Left hindlimb (tissue), 1 donor: ENCODE measurements at places on chromosomes 4 and X.

GRCh38 chrX:44152852-44153251 lies 179.7 kb upstream of the NDP start:
- no peak for DNase-seq

DNA sequence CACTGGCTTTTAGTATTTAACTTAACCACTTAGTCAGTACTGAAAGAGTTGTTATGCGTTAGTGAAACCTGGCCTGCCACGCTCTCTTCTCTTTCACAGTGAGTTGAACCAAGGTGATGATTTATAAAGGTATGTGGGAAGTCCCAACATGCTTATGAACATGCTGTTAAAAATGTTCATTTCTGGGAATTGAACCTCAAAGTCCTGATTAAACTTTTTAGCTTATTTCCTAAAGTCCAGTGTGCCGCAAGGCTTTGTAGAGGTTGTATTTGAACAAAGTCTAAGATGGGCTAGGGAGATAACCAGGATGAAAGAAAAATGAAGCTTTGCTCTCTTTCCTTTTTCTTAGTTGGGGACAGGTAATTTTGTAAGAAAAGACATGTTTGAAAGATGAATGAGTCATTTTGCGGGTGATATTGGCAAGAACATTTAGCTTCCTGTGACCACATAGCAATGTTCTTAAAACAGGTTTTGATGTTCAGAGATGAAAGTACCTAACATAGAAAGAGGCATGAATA lies 270.3 kb downstream of the DTHD1 start:
- DNase-seq = no peak

GRCh38 chr4:173543266-173543665 lies 13.2 kb upstream of the HAND2 start:
- no peak for DNase-seq

- DNase-seq = peak; percentile 11
Observed at GRCh38 chrX:152895724-152896420, 2.0 kb upstream of the ZNF185 start.

- no peak for DNase-seq
Observed at GRCh38 chr4:128868758-128869157, 59.3 kb downstream of the JADE1 start.

- DNase-seq = no peak
Observed at GRCh38 chrX:10901290-10901633, 209.9 kb upstream of the HCCS start.

DNA sequence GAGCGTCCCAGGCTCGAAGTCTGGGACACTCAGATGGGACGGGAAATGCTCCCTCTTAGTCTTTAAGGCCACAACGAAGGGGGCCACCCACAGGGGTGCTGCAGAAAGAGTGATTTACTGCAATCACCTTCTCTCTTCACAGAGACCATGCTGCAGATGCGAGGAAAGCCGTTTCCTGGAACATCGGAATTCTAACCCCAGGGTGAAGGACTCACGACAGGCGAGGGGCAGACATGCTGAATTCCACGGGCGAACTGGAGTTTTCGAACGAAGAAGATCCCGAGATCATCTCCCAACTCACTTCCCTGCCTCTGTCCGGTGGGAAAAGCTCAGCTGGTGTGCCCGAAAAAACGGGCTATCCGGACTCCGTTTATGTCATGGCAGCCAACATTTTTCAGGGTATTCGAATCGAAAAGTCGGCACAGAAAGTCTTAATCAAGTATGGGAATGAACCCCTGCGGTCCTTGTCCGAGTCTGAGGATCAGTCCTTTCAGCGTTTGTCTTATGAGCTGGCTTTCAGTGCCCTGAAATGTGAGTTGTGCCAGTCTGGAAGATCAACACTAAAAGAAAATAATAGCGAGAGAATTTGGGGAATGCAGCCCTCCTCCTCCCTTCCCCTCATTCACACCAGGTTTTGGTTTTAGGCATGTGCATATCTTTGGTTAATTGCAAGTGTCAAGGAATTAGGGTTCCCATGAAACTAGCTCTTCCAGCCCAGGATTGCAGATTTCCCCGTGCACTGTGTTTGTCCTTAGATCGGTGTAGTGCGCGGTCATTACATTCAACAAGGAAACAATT lies 905 bp downstream of the NSUN7 start:
- peak; percentile 47 for DNase-seq

- DNase-seq = no peak
Observed at GRCh38 chr4:179182741-179183140, 1740.5 kb upstream of the AGA start.

- DNase-seq = no peak
Observed at GRCh38 chr4:48360285-48361011, 19.1 kb downstream of the SLAIN2 start.

GRCh38 chr4:793093-793861 lies 32.7 kb downstream of the CPLX1 start:
- DNase-seq = no peak

DNA sequence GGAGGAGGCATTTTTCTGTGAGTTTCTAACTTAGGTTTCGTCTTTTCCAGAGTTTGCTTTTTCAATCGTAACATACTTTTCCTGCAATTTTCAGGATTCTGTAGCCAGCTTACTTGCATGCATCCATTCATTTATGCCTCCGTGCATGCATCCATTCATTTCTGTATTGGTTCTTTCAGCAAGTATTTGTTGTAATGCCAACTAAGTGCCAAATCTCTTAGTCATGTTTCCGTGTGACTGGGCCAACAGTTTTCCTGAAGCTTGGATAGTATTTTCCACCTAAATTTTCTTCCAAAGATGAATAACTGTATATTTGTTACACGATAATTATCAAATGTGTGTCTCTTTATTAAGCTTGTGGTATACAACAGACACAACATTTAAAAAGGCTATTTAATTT lies 41.5 kb downstream of the CBLL2 start:
- DNase-seq = no peak

DNA sequence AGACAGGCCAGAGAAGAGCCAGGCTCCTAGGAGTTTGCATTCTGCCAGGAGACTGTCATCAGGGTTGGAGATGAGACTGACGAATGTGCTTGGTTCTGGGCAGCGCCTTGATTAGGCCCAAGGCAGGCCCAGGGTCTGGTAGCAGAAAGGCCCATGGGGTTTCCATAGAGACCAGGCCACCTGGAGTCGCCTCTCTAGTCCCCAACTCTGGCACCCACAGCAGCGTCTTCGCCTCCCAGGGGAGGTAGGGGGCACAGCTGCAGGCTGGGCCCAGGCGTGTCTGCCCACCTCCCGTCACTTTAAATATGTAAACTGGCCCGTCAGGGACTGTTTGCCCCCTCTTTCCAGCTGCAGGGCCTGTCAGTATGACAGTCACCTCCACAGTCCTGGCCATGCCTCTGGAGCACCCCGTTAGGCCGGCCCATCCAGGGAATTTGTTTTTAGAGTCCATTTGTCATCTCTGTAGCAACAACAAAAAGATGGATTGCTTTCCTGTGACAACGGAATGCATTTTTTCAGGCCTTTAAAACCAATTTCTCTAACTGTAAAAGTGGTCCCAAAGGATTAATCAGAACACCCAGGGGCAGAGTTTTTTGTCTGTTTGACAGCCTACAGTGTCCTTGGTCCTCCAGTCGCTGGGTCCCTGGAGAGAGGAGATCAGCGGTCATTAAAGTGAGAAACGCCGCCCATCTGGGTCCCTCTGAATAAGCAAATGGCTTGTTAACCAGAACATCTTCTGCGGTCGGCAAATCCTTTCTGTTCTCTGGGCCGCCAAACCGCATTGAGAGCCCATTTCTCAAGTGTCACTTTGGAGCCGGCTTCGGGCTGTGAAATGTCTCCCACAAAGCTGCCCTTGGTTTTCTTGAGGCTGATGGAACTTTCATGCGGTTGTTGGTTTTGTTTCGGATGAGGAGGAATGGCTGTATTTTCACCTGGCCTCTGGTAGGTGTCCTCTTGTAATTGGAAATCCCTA lies 153.0 kb upstream of the PSAPL1 start:
- DNase-seq = no peak

DNA sequence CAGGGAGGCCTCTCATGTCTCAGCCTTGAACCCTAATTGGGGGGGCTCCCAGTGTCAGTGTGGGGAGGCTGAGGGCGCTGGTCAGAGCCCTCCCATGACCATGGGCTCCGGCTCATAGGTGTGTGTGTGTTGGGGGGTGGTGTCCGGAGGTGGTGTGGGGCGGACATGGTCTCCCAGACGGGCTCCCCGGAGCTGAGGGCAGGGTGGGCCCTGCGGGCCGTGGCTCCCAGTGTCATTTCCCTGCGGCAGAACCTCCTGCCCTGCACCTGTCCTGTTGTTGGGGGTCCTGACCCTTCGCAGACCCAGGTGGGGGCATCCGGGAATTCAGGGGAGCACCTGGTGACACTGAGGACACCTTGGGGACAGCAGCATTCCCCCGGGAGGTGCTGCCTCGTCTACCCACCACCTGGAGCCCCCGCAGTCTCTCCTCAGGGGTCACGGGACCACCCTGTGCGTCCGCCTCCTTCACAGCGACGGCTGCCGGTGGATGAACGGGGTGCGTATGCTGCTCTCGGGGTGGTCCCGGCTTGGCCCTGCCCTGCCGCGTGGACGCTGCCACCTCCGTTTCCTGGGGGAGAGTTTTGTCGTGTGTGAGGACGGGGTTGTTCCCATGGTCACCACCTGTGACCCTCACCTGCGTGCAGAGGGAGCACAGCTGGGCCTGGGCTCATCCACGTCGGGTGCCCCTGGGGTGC lies 14.5 kb upstream of the GTPBP6 start:
- DNase-seq = no peak

GRCh38 chrX:11188664-11189063 lies 77.5 kb downstream of the HCCS start:
- DNase-seq = no peak

- no peak for DNase-seq
Observed at GRCh38 chr4:81471298-81471587, 464 bp downstream of the RASGEF1B start.
